Muscle of back (tissue), 13 donors: ENCODE measurements at places on chromosomes 4 and X. TPM values are rescaled to one million over a fixed set of nuclear protein-coding genes. Genes with fewer than 3 reads are reported as not detected.

DNA sequence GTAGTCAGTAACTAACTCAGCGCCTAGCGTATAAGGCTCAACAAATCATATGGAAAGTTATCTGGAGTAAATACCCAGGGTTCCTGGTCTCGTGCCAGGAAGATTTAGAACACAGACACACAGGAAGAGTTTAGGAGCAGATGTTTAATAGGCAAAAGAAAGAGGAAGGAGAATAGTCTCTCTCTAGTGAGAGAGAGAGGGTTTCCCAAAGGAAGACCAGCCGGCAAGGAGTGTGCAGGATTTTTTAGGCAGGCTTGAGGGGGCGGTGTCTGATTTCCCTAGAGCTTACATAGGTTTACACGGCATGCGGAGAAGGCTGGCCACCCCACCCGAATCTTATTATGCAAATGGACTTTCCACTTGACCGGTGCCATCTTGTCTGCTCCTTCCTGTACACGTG lies 284.0 kb upstream of the FRG1 start:
- peak; percentile 54 for DNase-seq

DNA sequence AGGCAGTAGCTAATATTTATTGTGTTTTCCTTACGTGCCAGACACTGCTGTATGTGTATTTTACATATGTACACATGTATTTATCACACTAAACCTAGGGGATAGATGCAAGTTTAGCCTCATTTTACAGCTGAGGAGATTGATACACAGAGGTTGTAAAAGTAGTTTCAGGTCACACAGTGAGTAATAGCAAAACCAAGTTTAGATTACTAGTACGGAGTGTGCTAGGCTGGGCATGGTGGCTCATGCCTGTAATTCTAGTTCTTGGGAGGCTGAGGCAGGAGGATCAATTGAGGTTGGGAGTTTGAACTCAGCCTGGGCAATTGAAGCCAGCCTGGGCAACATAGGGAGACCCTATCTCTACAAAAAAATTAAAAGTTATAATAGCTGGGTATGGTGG lies 701.1 kb upstream of the ATOH1 start:
- DNase-seq = no peak

- DNase-seq = no peak
Measured at GRCh38 chr4:48102303-48102702, 31.7 kb downstream of the TXK start.

The GYG2 gene
- 3.8 TPM for polyA plus RNA-seq

The EVC gene
- polyA plus RNA-seq = 16.4 TPM

The GAGE12D gene
- polyA plus RNA-seq = not detected
